ENCODE measurements at places on chromosomes 12 and 14.

DNA sequence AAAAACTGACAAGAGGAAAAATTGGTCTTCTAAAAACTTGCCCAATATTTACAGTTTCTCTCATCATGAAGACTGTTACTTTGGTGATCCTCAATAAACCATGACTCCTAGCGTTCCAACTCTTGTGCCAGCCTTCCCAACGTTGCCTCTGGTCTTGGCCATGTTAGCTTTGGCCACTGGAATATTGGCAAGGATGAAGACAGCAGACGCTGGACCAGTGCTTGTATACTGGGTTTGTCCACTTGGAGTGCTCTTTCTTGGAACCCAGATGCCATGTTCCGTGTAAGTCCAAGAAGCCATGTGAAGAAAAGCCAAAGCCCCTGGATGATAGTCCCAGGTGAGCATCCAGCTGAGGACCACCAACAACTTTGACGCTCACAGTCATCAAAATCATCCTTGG is 379.6 kb downstream of the NUAK1 start:
- no peak for DNase-seq

DNA sequence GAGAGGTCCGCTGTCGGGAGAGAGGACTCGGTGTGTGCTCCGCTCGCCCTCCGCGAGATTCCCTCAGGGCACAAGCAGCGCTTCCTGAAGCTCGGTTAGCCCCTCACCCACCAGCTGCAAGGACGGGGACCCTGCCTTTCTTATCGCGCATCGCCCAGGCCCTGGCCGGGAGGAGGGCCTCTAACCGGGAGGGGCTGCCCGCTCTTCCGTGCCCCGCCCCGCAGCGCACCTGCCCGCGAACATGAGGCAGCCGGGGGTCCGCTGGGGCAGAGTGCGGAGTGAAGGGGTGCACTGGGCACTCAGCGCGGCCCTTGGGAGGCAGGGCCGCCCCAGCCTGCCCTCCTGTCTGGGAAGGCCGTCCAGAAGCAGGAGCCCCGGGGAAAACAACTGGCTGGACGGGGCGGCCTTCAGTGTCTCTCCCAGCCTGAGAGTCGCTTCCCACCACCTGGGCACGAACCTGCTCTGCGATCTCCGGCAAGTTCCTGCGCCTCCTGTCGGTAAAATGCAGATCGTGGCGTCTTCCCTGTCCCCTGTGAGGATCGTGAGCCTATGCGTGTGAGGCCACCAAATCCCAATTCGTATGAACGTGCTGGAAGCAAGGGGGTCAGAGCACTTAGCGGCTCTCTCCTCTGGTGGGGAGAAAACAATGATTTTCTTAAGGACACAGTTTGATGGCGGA is 28.0 kb upstream of the ADIPOR2 start:
- DNase-seq, result no peak

DNA sequence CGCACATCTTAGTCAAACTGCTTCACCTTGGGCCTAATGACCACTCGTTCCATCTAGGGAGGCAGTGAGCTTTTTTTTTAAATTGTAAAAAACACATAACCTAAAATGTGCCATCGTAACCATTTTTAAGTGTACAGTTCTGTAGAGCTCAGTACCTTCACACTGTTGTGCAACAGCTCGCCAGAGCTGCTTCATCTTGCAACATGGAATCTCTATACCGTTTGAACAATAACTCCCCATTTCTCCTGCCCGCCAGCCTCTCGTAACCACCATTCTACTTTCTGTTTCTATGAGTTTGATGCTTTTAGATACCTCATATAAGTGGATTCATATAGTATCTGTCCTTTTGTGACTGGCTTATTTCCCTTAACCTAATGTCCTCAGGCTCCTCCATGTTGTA is 196.2 kb downstream of the CHST11 start:
- no peak for DNase-seq

GRCh38 chr14:21796916-21797315 is 123.3 kb upstream of the OR4E1 start:
- no peak for DNase-seq

DNA sequence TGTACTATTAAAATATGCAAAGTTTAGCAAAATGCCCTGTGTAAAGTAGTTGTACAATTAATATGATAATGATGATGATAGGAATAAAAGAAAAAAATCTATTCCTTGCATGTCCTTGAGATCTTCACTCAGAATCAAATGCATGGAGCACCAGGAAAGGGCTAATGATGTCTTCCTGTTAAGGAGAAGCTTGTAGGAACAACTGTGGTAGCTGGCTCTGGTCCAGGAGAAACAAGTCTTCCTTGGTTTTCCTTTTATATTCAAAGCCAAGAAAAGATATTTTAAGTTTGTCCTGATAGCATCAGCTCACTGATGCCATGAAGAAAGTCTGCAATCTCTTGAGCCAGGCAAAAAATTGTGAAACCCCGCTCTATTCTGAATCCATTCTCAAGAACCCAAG is 138.9 kb downstream of the PIK3C2G start:
- DNase-seq, result no peak

DNA sequence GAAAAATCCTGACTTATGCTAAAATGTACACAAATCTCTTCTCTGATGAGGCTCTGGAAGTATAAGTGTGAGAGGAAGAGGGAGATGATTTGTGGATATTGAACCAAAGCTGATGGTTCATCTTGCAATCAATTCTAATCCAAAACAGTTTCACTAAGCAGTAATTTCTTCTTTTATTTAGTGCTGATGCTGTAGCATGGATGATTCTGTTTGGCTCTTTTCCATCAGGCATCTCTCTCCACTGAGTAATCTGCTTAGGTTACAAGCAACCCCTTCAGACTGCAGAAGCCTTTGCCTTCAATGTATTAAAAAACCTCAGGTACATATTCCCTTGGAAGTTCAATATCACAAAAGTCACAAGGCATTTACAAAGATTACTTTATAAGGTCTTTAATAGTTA is 159.1 kb upstream of the CCDC198 start:
- DNase-seq, result no peak

- DNase-seq, result no peak
Observed at GRCh38 chr14:91897106-91897701, 29.9 kb upstream of the TC2N start.

Data from activated T-cell treated with anti-CD3 and anti-CD28 coated beads for 48 hours (primary cell).